ENCODE measurements at places on chromosomes 7 and 10.

- DNase-seq, result no peak
These were observed 73.7 kb upstream of the TMEM229A start for GRCh38 chr7:124106575-124106974.

DNA sequence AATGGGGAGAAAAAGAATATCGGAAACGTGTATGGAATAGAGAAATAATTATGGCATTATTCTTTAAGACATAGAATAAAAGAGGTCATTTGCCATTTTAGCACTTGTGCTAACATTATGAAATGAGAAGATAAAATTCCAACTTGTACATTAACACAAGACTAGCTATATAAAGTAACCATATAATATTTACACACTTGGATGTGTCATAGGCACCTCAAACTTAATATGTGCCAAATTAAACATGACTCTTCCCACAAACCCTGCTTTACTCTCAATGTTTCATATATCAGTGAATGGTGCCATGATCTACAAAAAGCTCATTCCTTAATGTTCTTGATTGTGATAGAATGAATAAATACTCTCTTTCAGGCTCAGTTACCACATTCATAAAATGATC lies 4.1 kb upstream of the MINDY3 start:
- no peak for DNase-seq

- peak; percentile 90 for DNase-seq
These were observed 56.6 kb downstream of the TMEM209 start for GRCh38 chr7:130148561-130148960.

DNA sequence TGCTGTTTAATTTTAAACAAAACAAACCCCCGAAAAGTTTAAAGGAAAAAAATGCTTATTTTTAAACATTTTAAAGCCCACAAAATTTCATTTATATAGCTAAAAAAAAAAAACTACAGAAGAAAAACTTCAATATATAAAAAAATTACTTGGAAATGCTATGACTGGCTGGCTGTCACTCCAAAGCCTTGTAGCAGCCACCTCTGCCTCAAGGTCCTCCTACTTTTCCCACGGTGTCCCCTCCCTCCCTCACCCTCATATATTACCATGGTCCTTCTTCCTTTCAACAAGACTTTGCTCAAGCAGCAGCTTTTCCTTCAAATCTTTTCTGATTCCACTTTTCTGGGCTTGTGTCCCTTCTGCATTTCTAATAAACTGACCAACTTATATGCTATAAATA lies 122.0 kb downstream of the TPK1 start:
- DNase-seq, result no peak

- no peak for DNase-seq
These were observed 24.7 kb downstream of the NUB1 start for GRCh38 chr7:151366166-151366879.

DNA sequence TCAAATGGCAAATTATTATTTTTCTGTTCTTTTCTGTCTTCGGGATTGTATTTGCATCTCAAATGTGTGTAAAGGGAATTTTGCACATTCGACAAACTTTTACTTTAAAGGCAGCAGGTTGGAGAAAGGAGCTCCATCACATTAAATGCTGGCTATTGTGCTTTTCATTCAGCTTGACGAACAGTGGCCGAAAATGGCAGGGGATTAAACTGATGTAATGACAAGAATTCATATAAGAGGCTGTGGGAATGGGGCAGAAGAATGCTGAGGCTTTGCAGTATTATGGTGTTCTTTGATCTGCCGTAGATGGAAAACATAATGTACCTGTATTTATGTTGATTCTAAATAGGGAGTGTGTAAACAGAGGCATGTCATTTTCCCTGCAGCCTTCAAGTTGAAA lies 376.0 kb downstream of the LRMDA start:
- DNase-seq, result no peak

DNA sequence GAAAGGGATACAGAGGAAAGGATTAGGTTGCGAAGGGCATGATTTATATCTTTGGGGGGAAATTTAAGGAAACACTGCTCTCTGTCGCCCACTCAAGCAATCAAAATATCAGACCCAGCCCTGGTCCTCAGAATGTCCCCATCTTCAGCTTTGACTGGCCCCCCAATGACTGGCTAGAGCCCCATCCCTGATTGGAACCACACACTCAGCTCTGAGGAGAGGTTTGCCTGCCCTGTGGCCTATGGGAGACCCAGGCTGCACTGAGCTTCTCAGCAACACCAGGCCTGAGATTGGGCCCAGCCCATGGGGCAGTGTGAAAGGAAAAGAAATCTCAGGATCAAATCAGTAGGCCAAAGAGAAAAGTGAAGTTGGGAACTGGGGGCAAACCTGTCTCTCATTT lies 69.5 kb downstream of the ADCYAP1R1 start:
- DNase-seq, result no peak

DNA sequence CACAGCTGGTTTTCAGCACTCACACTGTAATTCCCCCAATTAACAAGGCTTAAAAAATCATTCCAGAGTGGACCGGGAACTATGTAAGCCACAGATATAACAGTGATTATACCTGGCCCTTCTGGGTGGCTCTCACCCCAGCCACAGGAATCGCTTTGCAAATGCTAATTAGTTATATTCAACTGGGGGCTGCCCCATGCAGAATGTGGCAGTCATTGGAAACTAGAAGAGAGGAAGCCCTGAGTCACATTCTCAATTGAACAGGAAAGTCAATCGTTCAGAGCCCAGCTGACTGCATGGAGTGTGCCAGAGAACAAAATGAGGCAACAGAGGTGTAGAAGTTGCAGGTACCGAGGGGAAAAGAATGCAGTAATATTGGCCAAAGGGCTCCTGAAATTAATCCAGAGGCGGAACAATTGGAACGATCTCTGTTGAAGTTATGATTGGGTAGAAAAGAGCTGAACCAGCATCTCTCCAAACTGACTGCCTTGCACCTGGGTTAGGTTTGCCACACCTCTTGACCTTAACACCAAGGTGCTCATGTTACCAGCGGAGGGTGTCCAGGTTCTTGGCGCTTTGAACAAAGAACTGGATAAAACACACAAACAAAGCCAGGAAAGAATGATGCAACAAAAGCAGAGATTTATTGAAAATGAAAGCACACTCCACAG lies 909.7 kb upstream of the AUTS2 start:
- no peak for DNase-seq

- DNase-seq, result no peak
These were observed 27.0 kb upstream of the FRAT2 start for GRCh38 chr10:97361537-97361901.

DNA sequence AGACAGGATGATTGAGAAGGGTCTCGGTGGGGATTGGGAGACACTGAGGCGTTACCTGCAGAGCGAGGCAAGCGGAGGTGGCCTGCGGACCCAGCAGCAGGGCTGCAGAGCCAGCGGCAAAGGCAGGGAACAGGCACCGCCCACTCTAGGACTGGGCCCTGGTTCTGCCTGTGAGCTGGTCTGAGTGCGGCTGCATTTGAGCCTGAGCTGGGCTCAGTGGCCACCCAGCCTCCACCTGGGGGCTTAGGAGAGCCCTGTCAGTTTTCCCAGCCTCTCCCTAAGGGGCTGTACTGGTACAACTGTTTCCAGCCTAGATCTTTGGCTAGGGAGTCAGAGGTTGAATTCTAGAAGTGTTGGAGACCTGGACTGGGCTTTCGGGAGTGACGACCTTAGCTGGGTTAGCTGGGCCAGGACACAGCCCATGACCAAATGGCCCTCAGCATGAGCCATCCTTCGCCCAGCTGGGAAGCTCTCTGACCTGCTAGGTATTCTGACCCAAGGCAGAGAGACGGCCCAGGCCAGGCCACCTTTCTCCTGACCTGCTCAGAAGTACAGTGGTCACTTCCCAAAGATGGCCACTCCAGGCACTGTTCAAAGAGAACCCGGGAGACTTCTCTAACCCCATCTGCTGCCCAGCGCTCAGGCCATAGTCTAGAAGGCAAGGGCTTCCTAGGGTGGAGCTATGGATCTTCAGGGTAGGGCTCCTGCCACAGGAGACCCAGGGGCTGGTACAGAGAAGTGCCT lies 64.9 kb downstream of the PAX2 start:
- DNase-seq, result no peak

- DNase-seq, result no peak
These were observed 74.3 kb downstream of the PTN start for GRCh38 chr7:137269240-137269639.

GRCh38 chr7:11345621-11346020 lies 371.9 kb downstream of the PHF14 start:
- DNase-seq, result no peak
